ENCODE measurements at places on chromosomes 16 and 17.
A peak's percentile ranks its signal among the peaks of the same experiment; 100 is the strongest.

GRCh38 chr17:80879723-80880647, 111.7 kb upstream of the CHMP6 start:
- DNase-seq, result peak; percentile 34

GRCh38 chr17:80673152-80673920, 128.7 kb downstream of the RPTOR start:
- no peak for DNase-seq

- peak; percentile 80 for DNase-seq
These were observed 23.4 kb downstream of the GJD3 start for GRCh38 chr17:40340880-40341807.

DNA sequence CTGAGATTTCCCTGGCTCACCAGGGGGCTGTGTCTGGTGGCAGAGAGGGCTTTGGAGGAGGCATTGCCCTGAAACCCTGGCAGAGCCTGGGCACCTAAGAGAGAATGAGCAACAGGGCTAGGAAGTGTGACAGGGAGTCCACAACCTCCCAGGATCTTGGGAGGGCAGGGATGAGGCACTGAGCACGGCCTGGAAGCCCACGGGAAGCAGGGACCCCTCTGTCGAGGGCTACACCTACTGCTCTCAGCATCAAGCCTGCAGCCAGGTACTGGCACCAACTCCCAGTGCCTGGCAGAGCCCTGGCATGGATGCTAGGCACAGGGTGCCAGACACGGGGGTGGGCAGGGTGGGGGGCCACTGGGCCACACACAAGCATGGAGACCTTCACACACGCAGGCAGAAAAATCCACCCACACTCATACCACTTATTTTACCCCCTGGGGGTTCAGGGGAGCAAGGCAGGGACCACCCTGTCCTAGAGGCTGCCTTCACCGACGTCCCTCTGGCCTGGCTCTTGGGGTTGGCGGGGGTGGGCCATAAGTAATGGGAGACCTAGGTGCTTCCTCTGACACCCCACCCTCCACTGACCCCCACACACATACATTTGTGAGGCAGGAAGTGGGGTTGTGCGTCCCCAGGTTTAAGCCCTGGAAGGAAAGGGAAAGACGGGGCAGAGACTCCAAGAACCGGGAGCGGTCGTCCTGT, 970 bp upstream of the HSD11B2 start:
- DNase-seq, result no peak

DNA sequence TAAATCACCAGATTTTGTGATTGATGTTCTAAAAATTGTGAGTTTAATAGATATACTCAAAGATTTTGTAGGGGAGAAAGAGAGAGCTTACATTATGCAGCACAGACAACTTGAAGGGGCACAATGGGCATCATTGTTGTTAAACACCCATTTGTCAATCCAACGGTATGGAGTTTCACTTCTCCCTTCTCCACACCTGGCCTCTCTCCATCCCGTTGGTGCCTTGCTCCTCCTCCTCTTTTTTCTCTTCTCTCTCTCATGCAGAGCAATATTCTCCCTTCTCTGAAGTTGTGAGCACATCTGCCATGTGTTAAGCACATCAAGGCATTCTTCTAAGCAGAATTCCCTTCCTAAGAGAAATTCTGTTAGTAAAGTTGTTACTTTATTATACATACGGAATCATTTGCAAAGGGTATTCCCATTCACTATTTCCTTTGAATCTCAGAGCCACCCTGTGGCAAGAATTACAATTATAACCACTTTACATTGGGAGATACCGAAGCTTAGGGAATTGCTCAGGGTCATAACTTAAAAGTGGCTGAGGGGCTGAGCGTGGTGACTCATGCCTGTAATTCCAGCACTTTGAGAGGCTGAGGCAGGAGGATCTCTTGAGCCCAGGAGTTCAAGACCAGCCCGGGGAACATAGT, 40.5 kb upstream of the SKAP1 start:
- DNase-seq, result no peak
